ENCODE measurements at places on chromosomes 3 and 15. TPM values are rescaled to one million over a fixed set of nuclear protein-coding genes. Genes with fewer than 3 reads are reported as not detected.

The RBPMS2 gene
- total RNA-seq, result 8.8 TPM

The DTWD1 gene
- total RNA-seq, result 2.9 TPM

The PIGZ gene
- 1.2 TPM for total RNA-seq

The DCUN1D1 gene
- total RNA-seq, result 56.4 TPM

The SERINC4 gene
- total RNA-seq, result not detected

The TM4SF4 gene
- total RNA-seq, result 5.3 TPM

The TERC gene
- 206 TPM for total RNA-seq

GRCh38 chr3:61224823-61225222, 26.4 kb downstream of the FHIT start:
- no peak for DNase-seq

DNA sequence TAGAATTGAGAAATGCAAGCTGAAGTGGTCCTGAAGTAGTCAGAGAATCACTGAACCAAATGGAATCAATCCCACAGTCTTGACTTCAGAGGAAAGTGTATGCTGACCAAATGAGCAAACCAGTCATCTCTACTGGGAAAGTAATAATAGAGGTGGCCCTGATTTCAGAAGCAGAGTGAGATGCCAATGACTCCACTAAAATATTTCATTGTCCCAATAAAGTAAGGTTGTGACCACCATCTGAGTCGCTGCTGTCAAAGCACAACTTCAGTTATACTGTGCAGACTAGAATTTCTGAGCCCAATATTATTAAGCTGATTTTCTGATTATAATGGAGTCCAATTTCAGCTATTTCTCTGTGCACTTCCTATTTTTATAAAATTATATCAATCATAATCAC, 334.4 kb upstream of the THBS1 start:
- no peak for DNase-seq

GRCh38 chr3:29972320-29972993, 633.9 kb upstream of the TGFBR2 start:
- DNase-seq, result no peak

- DNase-seq, result no peak
These were observed 75.2 kb downstream of the RBMS3 start for GRCh38 chr3:29356062-29356461.

GRCh38 chr3:119595639-119596334, 1.9 kb upstream of the PLA1A start:
- peak; percentile 11 for DNase-seq

- no peak for DNase-seq
These were observed 7.0 kb upstream of the JMJD7 start for GRCh38 chr15:41820791-41821423.

- no peak for DNase-seq
These were observed 28.8 kb downstream of the EAF2 start for GRCh38 chr3:121863801-121864200.

DNA sequence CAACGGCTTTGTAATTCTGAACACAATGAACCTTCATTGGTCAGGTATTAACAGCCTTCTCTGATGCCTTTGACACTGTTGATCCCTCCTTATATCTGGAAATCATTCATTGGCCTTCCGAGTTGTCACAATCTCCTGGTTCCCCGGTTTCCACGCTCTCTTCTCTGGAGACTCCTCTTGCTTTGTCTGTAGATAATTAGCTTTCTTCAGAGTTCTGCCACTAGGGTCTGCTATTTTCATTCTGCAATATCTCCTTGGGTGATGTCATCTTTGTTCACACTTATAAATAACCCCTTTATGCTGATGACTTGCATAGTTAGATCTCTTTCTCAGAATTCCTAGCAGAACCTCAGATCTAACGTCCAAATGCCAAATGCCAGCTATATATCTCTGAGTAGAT, 583.8 kb upstream of the ZNF717 start:
- no peak for DNase-seq

GRCh38 chr3:116833202-116833601, 123.6 kb downstream of the TUSC7 start:
- DNase-seq, result no peak

GRCh38 chr3:71062952-71063772, 520.4 kb downstream of the FOXP1 start:
- DNase-seq, result peak; percentile 68

DNA sequence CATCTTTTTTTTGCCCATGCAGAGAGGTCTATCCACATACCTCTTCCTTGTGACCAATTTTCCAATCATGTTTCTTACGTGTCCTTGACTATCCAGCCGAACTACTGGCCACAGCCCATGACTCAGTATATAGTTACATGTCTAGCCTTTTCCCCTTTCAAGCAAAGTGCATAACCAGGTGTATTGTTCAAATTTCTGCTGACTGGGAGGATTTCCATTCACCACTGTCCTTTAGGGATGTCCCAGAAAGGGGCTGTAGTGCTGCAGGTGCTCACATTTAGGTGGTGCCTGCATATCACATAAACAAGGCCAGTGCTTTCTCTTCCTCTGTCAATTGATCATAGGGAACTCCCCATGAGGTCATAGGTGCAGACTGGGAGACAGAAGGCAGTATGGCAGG, 69.4 kb upstream of the ALDH1A3 start:
- DNase-seq, result no peak

DNA sequence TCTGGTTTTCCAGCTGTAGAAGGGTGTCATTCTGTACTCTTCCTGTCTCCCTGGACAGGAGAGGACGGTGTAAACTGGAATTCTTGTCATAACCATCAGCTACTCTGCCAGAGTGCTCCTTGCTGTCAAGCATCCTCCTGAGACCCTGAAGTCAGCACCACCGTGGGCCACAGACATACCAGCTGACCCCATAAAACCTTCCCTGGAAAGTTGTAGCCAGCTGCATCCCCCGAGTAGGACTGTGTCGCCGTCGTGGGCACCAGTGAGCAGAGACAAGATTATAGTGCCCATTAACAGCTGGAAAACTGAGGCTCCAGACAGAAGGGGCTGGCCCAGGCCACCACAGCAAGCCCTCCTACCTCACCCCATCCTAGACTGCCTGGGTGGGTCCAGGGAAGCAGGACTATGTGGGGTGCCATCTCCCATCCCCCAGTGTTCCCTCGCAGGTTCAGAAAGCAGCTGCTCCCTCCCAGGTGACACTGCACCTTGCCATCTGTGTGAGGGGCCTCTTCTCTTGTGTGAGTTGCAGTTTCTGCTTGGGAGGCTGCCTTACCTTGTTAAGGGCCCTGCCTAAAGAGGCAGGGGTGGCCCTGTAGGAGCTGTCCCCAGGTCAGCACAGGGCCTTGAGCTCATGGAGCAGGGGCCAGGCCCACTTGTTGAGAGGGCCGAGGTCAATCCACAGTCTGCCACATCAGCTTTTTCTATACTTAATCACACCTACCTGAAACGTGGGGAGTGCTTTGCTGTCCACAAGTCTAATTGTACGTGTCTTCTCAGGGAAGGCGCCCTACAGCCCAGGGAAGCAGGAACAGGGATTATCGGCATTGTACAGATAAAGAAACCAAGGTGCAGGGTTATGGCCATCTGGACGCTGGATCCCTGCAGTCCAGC, 191.9 kb upstream of the LINGO1 start:
- DNase-seq, result no peak

- peak; percentile 34 for DNase-seq
These were observed 783.3 kb upstream of the ARRDC4 start for GRCh38 chr15:97177151-97177577.

GRCh38 chr3:80424951-80425350, 657.2 kb upstream of the ROBO1 start:
- DNase-seq, result no peak

DNA sequence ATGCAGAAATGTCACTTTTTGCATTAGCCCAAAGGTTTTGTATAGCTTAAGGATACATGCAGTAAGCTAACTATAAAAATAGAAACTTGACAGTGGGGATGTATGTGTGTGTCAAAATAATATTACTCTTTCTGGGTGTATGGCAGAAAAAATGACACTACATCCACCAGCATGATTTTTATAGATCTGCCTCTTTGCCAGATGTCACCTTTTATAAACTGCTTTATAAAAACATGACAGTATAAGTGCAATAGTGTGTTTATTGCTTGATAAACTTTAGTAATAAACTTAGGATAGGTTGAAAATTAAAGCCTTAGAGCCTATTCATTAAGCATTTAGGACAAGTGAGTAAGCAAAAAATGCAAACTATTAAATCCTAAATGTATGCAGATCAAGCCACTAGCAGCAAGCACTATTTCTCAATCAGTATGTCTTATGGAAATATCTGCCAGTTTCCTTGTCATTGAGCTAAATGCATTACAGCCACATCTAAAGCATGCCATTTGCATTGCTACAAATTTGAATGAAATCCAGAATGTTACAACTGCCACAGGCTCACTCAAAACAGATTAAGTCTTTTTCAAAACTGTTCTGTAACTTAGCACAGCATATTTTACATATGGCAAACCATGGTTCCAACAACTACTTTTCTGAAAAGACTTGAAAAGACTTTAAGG, 935.0 kb downstream of the FHIT start:
- no peak for DNase-seq

DNA sequence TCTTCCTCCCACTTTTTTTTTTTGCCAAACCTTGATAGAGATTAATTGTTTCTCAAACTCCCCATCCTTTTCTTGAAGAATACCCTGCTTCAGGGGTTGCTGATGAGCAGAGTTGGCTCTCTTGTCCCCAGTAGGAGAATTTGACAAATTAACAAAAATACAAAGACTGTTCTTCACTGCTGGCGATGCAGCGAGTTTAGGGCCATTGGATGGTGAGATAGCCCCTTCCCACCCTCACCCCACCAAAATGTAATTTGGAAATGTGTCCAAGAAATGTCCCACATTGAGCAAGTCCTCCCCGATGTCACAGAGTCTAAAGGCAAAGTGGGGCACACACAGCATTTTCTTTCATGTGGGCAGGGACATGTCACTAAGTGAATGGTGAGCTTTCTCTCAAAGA, 136.0 kb upstream of the RARB start:
- no peak for DNase-seq

DNA sequence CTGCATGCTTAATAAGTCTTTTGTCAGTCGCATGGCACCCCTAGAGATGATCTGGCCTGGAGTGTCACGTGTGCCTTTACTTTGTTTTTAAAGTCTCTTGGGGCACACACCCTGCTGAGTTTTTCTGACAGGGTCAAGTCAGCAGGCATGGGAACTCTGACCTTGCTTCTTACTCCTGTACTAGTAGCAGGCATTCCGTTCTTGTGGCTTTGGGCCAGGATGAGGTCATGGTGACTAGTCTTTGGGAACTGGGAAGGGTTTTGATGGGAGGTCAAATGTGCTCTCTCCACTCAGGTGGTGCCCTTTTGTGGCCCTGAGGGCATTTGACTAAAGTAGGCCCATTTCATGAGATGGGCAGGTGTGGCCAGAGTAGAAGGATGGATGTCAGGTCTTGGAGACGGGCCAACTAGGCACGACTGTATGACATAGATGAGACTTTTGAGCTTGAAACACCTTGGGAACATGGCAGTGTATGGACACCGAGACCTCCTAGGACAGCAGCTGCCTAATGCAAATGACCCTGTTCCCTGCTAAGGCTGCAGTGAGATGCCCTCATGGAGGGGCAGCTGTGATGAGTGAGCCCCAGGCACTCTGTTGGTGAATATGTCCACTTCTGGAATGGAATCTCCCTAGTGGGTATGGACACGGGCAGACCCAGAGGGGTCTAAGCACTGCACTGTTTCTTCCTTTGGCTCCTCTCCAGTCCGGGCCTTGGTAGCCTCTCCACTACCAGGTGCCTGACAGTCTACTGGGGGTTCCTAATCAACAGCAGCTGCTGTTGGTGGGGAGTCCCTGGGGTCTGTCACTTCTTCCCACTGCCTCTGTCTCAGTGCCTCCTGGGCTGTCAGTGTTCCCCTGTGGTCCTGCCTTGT, 16.4 kb downstream of the SRPRB start:
- peak; percentile 88 for DNase-seq

- no peak for DNase-seq
These were observed 79.7 kb downstream of the SEC22A start for GRCh38 chr3:123281406-123281805.

GRCh38 chr3:197216914-197217313, 81.5 kb downstream of the DLG1 start:
- no peak for DNase-seq

GRCh38 chr3:124275412-124275811, 283.5 kb upstream of the ROPN1 start:
- no peak for DNase-seq

GRCh38 chr3:55804170-55805095, 317.3 kb upstream of the WNT5A start:
- DNase-seq, result no peak

DNA sequence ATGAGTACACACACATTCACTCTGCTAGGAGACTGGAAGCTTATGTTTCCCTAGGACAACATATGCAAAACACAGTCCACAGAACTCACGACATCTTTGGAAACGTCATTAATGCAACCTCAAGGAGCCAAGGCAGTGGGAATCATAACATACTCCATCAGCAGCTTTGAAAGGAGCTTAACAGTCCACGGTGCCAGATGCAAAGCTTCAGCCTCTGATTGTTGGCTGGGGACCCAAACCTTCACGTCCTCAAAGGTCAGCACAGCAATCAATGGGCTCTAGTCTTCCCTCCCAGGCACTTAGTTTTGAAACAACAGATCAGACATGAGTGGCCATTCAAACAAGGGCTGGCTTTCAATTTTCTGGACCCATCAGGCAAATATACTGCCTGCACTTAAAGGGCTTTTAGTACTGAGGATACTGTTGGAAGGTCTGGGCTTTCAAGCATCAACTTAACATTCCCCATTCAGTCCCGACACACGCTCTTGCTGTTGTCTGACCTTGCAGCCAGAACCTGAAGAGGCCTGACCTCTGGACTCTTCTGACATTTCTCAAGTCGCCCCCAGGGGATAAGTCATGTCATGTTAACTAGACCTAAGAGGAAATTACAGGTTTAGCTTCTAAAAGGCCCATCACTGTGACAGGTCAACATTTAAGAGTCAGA, 223.0 kb downstream of the PDZRN3 start:
- peak; percentile 91 for DNase-seq

DNA sequence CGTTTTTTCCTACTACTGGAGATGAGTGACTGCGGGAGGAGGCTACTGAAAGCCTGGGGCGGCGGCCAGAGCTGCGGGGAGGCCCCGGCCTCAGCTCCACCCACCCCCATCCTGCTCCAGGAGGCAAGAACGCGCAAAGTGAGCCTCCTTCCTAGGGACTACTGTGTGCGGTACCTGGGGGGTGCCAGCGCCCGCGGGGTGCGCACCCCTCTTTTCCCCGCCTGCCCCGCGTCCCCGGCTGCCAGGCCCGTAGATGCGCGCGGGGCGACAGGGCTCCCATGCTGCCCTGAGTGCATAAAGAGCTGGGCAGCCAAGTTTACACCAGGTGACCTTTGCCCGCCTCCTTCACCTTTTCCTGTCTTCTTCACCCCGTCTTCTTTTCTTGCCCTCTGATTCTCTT, 2.5 kb upstream of the USF3 start:
- peak; percentile 54 for DNase-seq

DNA sequence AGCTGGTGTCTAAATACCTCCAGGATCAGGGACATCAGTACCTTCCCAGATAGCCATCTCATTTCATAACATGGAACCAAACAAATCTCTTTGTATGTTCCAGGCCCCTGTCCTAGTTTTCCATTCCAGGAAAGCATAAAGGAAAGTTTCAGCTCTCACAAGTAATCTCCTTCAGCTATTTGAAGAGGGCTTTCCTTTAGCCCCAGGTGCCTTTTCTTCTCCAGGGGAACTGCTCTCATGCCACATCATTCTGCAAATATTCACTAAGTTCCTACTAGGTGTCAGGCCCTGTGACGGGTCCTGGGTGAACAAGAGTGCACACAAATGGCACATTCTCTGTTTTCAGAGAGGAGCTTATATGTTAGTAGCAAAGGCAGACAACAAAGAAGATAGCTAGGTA, 136.1 kb downstream of the ADAMTS9 start:
- DNase-seq, result no peak

Measured in stomach (tissue), 19 donors.